ENCODE measurements at places on chromosomes 11 and 22.
A peak's percentile ranks its signal among the peaks of the same experiment; 100 is the strongest.

DNA sequence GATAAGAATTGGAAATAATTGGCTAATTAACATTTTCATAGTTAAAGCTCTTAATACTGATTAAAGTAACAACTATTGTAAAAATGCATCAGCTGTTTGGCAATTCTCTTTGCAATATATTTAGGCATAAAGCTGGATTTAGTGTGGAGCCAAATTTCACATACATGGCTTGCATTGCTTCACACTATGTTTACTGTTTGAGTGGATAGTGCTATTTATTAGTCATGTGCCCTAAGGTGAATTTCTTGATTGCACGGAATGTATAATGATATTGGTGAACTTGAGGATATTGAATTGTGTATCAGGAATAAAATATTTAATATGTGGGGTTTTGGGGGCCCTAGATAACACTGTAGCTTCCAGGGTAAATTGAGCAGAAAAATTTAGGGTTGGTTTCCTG is 100.9 kb downstream of the AASDHPPT start:
- DNase-seq = no peak

DNA sequence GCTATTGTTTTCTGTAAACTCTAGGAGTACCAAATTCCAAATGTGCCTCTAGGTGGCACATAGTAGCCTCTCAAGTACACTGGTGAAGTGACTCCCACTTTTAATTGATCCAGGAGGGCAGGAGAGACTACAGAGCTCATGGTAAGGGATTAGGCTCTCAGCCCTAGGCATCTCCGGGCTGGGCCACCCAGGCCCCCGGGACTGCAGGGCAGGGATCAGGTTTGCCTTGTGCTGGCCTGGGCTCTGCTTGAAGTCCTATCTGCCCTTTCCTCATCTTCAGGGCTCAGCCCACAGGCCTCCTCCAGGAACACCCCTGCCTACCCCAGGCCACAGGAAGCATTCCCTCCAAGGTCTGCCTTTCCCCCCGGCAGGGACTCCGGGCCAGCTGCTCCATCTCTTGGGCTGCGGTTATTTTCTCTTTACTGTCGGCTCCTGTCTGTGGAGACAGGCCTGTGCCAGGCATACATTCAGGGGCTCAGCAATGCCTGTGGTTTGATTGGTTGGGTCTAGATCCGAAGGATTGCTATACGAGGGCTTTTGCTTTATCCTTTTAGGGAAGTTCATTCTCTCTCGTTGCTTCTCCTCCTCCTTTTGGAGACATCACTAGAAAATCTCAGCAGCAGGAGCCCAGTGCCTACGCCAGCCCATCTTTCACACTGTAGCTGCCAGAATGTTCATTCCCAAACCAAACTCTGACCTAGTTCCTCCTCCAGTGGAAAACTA is 32.8 kb downstream of the PARVA start:
- DNase-seq = no peak

DNA sequence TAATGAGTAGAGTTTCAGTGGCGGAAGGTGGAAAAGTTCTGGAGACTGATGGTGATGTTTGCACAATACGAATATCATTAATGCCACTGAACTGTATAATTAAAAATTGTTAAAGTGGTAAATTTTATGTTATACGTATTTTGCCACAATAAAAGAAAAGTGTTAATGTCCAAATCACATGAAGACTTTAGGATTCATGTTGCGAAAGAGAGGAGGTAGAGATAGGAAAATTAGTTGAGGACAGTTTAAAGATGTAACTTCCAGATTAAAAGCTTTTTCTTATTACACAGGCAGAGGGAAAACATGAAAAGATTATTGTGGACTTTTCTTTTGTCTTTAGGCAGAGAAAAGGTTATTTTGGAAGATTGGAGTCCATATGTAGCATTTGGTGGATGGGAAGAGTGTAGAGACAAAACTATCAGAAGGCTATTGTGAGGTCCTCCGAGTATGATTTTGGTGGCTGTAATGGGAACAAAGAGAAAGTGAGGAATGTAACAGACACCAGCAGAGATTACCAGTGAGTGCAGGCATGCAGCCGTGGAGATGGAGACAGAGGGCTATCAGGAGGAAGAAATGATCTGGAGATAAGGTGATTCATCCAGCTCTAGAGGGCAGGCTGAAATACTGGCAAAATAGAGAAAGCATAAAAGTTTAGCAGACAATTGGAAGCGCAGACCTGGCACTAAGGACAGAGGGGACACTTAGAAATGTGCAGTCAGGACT is 12.5 kb downstream of the VPS26B start:
- DNase-seq = no peak

GRCh38 chr11:73186294-73186850 is 31.7 kb upstream of the P2RY2 start:
- DNase-seq = no peak

- peak; percentile 5 for DNase-seq
Observed at GRCh38 chr11:2377511-2378443, 667 bp downstream of the CD81 start.

DNA sequence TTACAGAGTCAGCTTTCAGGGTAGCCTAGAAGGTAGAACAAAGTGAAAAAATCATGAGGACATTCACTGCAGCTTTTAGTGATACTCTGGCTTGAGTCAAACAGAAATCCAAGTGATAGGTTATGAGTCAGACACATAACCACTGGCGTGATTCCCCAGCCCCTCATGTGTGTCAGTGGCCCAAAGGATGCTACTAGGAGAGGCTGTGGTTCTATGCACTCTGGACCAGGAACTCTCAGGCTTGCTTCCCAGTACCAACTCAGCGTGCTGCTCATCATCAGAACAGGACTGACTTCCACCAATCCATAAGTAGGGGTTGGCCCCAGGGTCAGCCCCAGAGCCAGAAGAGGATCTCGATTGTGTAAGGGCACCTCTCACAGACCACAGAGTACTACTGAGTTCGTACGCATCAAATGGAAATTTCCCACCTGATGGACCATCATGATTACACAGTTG is 116.8 kb downstream of the MED15 start:
- DNase-seq = no peak

DNA sequence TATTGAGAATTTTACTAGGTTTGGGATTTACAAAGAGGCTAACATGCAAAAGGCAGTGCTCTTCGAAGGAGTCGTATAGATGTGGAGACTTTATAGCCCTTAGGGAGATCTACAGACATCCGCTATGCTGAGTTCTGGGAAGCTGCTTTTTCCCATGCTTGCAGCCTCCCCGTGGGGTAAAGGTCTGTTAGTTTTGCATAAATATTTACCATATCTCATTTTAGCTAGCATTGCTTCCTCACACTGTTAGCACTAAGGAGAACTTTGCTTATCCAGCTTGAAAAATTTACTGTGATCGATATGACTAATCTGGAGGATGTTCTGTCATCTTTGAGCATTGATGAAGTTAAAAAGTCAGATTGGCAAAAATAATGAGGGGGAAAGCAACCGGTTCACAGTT is 18.6 kb downstream of the ARHGEF12 start:
- no peak for DNase-seq

DNA sequence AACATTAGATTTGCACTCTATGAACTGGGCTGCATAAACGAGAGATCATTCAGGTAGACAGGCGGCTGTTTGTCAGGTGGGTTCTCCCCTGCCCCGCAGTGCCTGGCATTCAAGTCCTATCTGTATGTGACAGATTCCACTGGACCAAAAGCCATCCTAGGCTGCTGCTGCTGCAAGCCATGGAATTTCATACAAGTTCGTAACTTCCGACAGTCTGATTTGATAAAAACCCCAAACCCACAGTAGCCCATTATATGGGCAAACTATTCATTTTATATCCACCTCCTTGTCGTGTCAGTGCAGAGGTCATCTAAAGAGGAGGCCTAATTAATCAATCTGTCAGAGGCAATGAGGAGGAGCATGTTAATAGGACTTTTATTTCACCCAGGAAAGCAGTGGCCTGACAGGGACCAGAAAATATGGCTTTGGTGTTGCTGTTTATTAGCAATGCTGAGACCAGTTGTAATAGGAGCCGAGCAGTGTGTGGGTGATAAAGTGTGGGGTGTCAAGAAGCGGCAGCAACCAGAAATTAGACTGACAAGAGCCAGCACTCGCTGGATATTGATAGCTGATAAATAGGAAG is 124.2 kb downstream of the ARL14EP start:
- DNase-seq = no peak

GRCh38 chr11:33021937-33022336 is 6.3 kb downstream of the DEPDC7 start:
- DNase-seq = no peak

DNA sequence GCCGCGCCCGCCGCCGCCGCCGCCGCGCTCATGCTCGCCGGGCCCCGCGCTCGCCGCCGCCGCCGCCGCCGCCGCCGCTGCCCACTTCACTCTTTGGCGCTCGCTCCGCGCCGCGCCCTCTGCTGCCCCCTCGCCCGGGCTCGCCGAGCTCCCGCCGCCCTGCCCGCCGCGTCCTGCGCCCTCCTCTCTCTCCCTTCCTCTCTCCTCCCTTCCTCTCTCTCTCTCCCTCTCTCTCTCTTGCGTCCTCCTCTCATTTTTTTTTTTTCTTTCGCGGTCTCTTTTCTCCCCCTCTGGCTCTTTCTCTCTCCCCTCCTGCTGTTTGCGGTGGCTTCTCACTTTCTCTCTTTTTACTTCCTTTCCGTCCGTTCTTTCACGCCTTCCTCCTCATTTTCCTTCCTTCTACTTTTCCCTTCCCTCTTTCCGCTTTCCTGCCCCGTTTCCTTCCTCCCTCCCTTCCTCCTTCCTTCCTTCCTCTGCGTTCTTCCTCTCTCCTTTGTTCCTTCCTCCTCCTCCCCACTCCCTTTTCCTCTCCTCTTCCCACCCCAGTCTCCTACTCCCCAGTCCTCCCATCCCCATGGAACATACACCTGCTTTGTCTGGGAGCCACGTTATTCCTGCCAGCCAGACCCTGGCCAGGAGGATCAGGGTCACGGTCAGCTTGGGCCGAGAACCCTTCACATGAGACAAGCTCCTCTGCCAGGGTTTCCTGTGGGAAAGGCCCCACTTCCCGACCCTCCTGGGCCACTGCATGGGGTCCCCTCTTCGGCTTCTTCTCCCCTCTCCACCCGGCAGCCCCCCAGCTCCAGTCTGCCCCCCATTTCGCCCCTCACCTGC is 19.3 kb upstream of the SHISAL1 start:
- DNase-seq = no peak

- no peak for DNase-seq
Observed at GRCh38 chr22:50418624-50419023, 56.2 kb downstream of the SBF1 start.

DNA sequence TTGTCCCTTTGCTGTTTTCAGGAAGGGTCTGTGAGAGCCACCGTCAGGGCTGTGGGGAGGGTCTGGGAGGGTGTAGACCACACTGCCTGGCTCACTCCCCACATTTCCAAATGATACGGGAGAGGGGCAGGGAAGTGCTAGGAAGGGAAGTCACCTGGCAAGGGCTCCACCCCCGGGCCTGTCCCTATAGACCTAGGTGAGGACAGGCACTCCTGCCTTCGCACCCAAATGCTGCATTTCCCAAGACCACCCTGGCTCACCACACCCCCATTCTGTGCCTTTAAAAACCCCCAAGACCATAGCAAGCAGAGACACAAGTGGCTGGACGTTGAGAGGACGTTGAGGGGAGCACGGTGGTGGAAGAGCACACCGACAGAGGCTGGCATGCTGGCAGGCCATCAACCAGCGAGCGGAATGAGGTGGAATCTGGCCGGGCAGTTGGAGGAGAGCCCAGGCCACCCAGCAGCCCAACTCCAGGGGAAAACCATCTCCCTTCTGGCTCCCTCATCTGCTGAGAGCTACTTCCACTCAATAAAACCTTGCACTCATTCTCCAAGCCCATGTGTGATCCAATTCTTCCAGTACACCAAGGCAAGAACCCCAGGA is 45.7 kb downstream of the GNB1L start:
- DNase-seq = no peak

- DNase-seq = no peak
Observed at GRCh38 chr11:1296287-1296686, 13.1 kb downstream of the TOLLIP start.

- DNase-seq = no peak
Observed at GRCh38 chr11:133895061-133895479, 49.8 kb upstream of the SPATA19 start.

GRCh38 chr11:40175980-40176379 is 1283.5 kb downstream of the LRRC4C start:
- no peak for DNase-seq

GRCh38 chr11:100965346-100965745 is 164.3 kb downstream of the PGR start:
- DNase-seq = no peak

- DNase-seq = no peak
Observed at GRCh38 chr22:43521716-43522115, 109.9 kb downstream of the MPPED1 start.

DNA sequence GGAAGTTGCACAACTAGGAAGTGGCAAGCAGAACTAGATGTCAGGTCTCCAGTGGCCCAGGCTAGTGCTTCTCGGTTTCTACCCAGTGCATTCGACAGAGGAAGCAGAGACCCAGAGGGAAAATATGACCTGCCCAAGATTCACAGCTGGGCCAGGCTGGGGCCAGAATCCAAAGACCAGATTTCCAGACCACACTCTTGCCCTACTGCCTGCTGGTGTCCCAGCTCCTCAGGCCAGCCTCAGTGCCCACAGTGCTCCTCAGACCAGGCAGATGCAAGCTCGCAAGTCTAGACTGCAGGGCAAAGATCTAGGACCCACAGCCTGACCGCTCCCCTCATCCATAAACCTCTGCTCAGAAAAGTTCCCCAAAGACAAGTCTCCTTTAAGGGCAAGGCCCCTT is 262.6 kb downstream of the BUD13 start:
- no peak for DNase-seq

DNA sequence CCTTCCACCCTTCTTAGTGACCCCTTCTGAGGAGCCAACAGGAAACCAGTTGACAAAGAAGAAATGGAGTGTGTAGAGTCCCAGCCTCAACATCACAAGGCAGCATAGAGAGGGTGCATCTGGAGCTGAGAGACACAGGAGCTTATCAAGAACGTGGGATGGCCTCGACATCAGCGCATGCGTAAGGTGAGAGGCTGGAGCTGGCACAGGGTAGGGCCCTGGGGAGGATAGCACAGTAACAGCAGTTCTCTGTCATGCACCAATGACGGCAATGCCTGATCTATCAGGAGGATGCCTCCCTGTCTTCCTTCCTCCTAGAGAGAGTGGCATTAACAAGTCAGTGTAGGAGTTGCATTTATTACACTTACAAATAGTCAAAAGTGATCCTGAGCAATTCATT is 426.1 kb downstream of the NTM start:
- no peak for DNase-seq

- no peak for DNase-seq
Observed at GRCh38 chr11:35436581-35437250, 17.4 kb upstream of the SLC1A2 start.

- no peak for DNase-seq
Observed at GRCh38 chr22:49943771-49944398, 16.7 kb upstream of the PIM3 start.

All from NCI-H774 (cell line).